ENCODE measurements at places on chromosomes 7 and 10.

- DNase-seq: no peak
Measured at GRCh38 chr7:19701471-19701870, 7.4 kb downstream of the POLR1F start.

DNA sequence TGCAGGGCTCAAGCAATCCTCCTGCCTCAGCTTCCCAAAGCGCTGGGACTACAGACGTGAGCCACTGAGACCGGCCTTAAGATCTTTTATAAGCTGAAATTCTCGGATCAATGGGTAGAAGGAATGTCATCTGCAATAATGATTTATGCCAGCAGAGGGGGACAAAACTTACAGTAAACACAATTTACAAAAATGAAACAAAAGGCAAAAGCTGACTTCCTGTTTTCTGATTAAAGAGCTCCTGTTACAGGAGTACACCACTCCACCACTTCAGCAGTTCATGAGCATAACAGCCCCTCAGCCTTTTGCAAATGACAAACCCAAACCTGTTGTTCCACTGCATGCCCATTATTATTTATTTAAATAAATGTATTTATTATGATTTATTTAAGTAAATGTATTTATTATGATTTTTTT lies 88.5 kb upstream of the ATP6V0A4 start:
- DNase-seq: peak; percentile 79

DNA sequence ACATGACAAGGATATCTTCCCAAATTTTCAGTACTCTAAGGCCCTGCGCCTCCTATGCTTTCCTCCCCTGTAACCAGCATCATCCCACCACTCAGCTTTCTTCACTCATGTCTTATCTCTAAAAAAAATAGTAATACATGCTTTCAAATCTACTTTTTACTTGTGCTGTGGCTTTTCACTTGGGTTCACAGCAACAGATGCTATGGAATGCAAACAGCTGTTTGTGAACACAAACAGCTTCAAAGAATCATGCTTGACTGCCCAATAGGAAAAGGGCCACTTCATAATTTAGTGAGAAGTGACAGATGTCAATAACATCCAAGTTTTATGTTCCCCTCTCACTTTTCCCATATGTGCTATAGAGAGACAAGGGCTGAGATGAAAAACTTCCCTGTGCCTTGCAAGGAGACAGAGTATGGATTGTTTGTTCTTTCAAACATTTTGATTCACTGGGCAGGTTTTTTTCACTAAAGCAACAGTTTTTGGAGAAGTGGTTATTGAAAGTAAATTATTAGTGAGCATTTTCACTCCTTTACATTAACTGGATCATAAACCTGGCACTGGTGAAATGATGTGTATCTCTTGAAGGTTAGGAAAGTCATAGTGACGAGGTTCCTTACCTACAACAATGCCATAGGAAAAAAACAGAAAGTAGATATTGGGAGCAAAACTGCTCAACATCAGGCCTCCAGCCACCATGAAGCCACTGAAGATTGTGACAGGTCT lies 37.3 kb downstream of the SLC16A9 start:
- no peak for DNase-seq

DNA sequence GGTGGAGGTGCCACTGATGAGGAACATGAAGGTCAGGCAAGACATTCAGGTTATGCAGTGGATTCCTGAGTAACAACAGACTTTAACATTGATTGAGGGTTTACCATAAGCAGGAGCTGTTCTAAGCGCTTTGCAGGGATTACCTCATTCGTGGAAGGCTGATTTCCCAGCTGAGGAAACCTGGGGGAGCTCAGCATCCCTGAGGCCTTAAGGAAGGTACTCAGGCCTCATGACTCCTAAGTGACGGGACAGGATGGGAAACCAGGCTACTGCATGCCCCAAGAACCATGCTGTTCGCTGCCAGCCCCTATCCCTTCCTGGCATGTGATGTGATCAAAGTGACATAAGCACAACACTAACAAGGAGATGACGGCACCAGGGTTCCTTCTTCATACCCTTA lies 143.6 kb upstream of the NFE2L3 start:
- DNase-seq: no peak

- DNase-seq: no peak
Measured at GRCh38 chr10:5089865-5090264, 4.3 kb upstream of the AKR1C3 start.

DNA sequence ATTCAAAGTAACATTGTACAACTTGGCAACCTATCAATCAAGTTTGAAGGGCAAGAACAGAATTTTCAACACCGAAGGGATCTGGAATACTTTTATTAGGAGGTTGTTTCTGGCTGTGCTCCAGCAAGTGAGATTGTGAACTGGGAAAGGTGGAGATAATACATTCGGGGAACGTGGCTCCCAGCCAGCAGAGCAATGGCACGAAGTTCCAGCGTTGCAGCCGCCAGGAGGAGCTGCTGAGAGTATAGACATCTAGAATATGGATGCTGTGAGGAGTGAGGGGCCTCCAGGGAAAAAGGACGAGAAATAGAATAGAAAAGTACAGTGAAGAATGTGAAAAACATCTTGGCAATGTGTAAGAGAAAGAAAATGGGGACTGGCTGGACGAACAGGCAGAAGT lies 69.5 kb downstream of the TCERG1L start:
- no peak for DNase-seq

DNA sequence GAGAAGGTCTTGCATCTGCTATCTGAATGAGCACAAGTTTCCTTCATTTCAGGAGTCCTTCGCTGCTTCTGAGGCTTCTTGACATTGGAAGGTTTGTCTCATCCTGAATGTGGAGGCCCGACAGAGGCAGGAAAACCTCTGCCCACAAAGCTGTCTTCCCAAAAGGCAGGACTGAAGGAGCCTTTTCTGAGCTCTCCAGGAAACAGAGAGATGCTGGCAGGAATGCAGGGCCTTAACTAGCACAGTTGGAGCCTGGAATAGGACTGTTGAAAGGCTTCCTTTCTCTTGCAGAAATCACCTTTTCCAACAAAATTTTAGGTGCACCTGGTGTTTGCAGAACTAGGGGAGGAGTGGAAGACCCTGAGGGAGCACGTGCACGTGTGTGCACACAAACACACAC lies 637.4 kb upstream of the MKI67 start:
- DNase-seq: no peak

DNA sequence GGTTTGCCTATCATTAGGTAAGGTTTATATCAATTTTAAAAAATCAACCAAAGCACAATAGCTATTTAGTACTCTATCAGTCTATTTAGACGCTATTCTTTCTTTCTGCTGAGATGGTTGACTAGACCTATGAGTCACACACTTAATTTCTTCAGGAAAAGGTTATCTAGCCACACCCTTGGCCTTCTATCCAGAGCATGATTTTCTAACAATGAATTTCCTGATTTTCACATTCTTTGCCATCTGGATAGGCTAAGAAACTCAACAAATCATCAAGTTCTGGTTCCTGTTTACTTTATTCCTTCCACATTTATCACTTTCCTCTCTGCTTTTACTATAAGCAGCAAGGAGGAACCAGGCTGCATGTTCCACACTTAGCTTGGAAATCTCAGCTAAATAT lies 8.1 kb downstream of the PRPS1L1 start:
- no peak for DNase-seq

DNA sequence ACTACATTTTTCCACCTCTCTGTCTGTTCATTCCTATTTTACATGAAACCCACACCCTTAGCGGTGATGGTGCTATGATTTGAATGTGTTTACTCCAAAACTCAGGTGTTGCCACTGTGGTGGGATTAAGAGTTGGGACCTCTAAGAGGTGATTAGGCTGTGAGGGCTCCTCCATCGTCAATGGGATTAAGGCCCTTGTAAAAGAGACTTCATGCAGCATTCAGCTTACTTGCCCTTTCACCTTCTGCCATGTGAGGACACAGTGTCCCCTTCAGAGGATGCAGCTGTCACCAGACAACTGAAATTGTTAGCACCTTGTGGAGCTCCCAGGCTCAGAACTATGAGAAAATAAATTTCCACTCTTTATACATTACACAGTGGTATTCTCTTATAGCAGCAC lies 182.2 kb downstream of the NOC3L start:
- no peak for DNase-seq

- DNase-seq: no peak
Measured at GRCh38 chr7:137981668-137982067, 20.2 kb downstream of the CREB3L2 start.

GRCh38 chr7:153151766-153152165 lies 392.2 kb downstream of the ACTR3B start:
- DNase-seq: no peak

DNA sequence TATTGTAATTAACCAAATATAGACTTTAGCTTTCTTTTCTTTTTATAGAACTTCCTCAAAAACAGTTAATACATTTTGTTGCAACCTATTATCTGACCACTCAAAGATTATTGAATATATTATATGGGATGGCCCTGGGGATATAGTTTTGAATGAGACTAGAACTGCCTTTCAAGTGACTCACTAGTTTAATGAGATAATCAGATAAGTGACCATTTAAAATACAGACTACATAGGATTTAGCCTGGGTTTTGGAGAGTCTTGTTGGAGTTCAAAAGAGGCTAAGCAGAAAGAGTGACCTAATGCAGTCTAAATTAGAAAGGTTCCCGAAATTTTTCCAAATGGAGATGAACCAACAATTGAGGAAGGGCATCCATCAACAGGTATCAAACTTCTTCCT lies 305.2 kb upstream of the ETV1 start:
- DNase-seq: no peak

DNA sequence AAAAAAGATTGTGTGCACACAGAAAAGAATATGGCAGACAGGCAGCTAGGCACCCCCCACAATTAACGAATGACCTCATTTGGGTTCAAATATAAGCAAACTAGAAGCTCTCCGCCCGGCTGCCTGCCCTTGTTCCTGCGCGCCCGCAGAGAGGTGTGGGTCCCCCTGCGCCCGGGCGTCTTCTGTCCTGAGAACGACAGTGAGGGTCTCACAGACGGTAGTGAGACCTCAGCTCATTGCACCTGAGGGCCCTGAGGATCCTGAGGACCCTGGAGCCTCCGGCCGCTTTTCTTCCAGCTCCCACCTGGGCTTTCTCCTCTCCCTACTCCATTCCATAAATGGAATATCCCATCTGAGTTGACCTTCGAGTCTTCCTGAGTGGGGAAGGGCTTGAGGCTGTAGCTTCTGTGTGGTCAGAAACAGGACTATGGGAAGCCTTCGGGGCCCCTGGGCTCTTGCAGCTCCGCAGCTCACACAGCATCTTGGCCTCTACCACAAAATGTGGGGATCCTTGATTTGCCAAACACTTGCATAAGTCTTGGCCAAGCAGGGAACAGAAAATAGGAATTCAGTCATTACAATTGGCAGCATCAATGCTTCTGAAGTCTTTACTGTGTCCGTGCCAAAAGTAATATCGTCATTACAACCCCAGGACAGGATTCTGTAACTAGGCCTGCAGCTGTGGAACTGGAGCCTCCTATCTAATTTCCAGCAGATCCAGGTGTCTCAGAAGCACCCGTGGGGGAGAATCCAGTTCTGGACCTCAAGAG lies 43.8 kb downstream of the JAKMIP3 start:
- DNase-seq: no peak

- no peak for DNase-seq
Measured at GRCh38 chr7:33854178-33854577, 51.2 kb upstream of the BMPER start.

- peak; percentile 44 for DNase-seq
Measured at GRCh38 chr7:100132697-100133151, 6.0 kb downstream of the MBLAC1 start.

DNA sequence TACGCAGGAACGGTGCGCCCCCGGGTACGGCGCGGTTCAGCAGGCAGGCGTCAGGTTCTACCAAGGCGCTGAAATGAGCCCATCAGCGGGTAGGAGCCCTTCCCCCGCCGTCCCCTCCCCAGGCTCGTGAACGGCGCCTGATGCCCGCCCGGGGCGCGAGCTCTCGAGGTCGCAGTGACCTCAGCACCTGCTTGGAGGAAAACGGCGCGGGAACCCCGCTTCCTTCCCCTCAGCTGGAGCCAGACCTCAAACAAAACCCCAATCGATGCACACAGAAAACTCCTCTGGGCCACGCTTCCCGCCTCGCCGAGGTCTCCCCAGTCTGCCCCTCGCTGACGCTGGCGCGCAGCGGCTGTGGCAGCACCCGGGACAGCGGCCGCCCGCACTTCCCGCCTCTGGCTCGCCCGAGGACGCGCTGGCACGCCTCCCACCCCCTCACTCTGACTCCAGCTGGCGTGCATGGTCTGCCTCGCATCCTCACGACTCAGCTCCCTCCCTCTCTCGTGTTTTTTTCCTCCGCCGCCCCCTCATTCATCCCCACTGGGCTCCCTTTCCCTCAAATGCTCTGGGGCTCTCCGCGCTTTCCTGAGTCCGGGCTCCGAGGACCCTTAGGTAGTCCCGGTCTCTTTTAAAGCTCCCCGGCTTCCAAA lies 514 bp upstream of the GAD2 start:
- no peak for DNase-seq

DNA sequence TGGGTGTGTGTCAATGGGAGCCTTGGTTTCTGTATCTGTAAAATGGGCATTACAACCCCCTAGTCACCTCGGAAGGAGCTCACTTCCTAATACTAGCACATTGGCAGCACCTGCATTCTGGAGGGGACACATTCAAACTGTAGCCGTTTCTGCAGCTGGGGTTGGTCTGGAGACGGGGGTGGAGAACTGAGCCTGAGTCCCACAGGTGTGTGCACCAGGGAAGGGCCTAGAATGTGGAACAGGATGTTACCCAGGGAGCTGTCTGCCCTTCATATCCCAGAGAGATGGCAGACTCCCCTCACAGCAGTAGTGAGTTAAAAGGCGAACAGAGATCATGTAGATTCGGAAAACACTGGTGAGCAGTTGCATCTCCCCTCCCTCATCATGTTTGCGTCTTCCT lies 272.8 kb upstream of the ZNF32 start:
- no peak for DNase-seq

- no peak for DNase-seq
Measured at GRCh38 chr7:121449329-121449728, 53.2 kb upstream of the FAM3C start.

- DNase-seq: no peak
Measured at GRCh38 chr10:485776-486175, 203.7 kb downstream of the DIP2C start.

Measured in naive thymus-derived CD8-positive, alpha-beta T cell (primary cell).